ENCODE measurements at places on chromosomes 11 and 22.

- DNase-seq = no peak
These were observed 136.3 kb downstream of the PKNOX2 start for GRCh38 chr11:125300791-125301218.

DNA sequence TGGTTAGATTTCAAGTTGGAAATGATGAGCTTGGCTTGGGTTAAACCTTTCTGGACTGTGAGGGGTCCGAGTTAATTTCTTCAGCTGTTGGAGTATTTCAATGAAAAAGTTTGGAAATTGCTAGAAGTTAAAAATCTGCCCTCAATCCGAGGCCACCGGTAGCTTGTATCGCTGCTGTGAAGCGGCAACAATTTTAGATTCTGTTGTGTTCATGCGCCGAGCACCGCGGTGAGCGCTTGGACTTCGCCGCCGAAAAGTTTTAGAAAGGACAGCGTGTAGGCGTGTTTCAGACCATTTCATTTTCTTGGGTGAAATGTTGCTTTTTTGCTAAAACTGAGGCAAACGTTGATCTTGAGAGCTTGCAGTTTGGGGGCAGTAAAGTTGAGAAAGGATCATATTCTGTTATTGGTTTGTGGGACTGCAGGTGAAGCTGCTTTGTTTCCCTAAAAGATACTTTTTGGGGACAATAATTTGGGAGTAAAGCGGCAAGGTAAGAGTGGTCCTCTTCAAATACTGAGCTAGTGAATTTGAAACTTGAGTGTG, 928 bp downstream of the FBXO7 start:
- peak; percentile 30 for DNase-seq

DNA sequence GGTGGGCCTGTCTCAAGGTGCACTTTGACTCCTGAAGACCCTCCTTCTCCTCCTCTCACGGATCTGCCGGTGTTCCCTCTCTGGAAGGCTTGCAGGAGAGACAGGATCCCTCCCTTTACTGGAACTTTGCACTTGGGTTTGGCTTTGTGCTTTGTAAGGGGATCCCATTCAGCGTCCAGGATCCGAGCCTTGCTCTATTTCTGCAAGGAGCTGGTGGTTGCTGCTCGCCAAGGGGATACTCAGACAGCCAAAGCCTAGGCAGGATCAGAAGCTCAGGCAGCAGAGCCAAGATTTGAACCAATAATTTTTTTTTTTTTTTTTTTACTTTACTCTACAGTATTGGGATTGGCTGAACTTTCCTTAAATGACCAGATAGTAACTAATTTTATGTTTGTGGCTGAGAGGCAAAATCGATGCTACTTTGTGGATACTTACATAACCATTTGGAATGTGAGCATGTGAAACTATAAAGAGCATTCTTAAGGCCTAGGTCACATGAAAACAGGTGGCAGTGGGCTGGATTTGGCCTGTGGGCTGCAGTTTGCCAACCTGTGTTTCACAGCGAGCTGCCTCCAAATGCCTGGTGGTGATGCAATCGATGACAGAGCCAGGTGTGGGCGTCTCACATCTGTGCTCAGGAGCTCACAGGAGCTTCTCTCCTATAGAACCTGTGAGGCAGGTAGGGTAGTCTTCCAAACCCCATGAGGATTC, 25.2 kb downstream of the BCR start:
- no peak for DNase-seq

DNA sequence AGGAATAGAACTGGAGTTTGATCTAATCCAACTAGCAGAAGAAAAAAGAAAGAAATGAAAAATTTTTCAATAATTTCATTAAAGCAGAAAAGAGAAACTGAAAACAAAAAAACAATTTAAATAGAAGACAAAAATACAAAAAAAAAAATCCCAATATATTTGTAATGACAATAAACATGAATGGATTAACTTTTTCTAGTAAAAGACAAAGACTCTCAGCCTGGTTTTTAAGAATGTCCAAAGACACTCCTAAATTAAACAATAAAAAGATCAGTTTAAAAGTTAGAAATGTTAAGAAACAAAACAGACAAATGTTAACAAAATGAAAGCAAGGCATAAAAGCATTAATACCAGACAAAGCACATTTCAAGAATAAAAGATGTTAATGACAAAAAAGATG, 50.3 kb upstream of the ME3 start:
- DNase-seq = no peak

GRCh38 chr11:117826190-117826570, 1.6 kb upstream of the FXYD2 start:
- no peak for DNase-seq

DNA sequence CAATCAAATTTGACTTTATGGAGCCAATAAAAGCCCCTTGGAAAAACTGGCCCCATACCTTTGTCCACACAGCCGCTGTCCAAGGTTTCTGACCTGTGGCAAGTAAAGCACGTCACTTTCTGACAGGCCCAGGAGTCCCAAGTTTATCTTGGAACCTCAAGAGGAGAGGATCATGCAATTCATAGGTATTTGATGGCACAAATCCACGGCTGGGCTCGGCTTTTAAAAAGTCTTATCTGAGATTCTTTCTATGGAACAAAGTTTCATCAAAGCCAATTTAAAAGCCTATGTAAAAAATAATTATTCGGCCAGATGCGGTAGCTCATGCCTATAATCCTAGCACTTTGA, 13.6 kb downstream of the TMEM138 start:
- DNase-seq = no peak

DNA sequence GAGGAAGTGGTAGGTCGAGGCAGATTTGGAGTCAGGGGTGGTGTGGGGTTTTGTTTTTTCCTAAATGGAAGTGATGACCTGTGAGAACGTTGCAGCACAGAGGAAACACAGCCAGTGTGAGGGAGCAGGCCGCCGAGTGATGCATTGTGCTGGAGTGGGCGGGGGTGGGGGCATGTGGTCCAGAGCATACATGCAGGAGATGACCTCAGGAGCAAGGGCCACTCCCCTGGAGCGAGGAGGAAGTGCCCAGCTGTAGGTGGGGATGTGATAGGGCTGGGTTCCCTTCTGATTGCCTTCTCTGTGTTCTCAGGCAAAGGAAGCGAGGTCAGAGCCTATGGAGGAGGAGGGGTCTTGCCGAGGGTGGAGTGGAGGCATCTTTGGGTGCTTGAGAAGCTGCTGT, 81.4 kb downstream of the PPP6R3 start:
- DNase-seq = no peak

- DNase-seq = no peak
These were observed 440 bp upstream of the TIMP3 start for GRCh38 chr22:32800994-32801536.

DNA sequence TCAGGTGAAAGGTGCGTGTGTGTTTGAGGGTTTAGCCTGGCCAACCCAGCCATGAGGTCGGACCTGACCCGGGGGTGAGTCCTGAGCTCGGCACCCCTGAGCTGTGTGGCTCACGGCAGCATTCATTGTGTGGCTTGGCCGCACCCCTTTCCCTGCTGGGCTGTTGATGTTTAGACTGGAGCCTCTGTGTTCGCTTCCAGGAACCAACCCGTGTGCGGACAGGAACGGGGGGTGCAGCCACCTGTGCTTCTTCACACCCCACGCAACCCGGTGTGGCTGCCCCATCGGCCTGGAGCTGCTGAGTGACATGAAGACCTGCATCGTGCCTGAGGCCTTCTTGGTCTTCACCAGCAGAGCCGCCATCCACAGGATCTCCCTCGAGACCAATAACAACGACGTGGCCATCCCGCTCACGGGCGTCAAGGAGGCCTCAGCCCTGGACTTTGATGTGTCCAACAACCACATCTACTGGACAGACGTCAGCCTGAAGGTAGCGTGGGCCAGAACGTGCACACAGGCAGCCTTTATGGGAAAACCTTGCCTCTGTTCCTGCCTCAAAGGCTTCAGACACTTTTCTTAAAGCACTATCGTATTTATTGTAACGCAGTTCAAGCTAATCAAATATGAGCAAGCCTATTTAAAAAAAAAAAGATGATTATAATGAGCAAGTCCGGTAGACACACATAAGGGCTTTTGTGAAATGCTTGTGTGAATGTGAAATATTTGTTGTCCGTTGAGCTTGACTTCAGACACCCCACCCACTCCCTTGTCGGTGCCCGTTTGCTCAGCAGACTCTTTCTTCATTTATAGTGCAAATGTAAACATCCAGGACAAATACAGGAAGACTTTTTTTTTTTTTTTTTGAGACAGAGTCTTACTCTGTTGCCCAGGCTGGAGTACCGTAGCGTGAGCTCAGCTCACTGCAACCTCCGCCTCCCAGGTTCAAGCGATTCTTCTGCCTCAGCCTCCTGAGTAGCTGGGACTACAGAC, 53.9 kb upstream of the PPP6R3 start:
- no peak for DNase-seq

DNA sequence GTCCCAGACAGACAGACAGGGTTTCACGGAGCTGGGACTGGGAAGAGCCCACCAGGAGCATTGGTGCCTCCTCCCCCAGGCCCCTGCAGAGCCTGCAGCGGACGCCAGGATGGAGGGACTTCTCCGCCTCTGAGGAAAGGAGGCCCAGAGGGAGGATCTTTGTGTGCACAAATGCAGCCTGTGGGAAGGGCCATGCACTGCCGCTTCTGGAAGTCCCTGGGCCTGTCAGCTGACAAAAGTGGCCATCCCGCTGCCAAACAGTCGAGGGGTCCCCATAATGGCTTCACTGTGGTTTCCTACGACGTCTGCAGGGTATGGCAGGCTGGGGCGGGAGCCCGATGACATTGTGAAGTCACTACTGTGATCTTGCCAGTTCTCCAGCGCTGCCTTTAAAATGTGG, 73.8 kb downstream of the TP53I11 start:
- no peak for DNase-seq

DNA sequence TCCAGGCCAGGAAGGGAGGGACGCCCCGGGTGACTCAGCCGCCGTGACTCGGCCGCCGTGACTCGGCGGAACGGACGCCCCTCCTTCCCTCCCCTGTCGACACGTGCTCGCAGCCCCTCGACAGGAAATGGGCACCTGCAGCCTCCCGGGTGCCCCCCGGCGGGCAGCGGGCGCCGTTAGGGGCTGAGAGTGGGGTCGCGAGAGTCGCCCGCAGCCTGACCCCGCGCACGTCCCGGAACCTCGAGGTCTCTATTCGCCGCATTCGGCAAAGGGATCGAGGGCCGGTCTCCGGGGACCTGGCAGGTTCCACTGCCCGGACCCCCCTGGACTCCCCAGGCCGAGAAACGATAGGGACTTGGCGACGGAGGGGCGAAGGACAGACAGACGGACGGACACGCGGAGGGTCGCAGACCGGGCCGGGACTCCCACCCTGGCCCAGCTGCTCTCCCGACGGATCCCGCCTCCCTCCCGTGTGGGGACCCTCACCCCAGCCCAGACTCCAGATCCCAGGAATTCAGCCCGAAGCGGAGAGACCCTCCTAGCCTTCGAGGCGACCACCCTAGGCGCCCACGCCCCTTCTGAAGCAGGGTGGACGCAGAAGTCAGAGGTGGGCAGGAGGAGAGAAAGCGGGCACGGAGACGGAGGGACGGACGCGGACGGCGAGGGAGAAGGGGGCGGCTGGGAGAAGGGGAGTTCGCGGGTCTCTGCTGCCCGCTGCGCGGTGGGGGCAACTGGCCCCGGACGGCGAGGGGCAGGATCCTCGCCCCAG, 648 bp downstream of the FOSL1 start:
- no peak for DNase-seq

DNA sequence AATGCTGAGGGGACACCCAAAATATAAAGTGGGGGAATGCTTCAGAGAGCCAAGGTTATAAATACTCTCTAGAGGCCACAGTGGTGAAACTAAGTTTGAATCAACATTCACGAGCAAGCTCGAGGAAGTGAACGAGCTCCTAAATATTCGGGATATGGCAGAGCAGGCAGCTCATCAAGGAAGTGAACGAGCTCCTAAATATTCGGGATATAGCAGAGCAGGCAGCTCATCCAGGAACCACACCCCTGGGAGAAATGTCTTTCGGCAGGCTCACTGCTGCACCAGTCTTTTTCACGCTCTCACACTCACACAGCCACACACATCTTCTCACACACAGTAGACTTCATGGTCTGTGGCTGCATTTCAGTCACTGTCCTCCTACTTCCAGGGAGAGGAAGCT, 787.5 kb downstream of the OPCML start:
- no peak for DNase-seq

- no peak for DNase-seq
These were observed 29.7 kb downstream of the EFCAB6 start for GRCh38 chr22:43782448-43782847.

DNA sequence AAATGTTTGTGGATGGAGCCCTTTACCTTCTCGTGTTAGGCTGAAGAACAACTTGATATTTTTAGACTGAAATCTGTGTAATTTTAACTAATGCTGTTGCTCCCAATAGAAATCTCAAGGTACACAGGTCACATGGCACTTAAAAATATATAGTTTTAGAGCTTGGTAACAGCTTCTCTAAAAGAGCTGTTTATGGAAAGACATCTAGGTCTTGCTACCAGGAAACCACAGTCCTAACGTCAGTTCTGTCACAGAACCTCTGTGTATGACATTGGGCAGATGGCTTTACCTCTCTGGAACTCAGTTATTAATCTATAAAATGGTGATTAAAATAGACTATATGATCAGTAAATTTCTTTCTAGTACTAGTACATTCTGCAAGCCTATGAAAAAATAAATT, 35.4 kb downstream of the PAK1 start:
- DNase-seq = no peak

GRCh38 chr11:71180694-71181470, 71.5 kb downstream of the SHANK2 start:
- no peak for DNase-seq

DNA sequence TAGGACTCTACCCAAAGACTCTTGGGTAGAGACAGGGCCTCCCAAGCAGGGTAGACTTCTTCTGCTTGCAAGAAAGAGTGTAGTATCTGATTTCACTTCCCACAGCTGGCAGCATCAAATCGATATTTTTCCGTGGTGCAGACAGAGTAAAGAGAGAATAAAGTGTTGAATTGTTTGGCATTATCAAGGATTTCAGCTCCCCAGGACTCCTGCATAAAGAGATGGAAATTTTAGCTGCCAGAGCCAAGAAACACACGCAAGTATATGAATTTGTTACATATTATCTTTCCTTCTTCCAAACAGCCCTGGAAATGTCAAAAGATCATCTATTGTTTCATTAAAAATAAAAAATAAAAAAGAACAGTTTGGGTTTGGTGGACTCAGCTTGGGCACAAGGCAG, 136.8 kb downstream of the PKNOX2 start:
- DNase-seq = no peak

DNA sequence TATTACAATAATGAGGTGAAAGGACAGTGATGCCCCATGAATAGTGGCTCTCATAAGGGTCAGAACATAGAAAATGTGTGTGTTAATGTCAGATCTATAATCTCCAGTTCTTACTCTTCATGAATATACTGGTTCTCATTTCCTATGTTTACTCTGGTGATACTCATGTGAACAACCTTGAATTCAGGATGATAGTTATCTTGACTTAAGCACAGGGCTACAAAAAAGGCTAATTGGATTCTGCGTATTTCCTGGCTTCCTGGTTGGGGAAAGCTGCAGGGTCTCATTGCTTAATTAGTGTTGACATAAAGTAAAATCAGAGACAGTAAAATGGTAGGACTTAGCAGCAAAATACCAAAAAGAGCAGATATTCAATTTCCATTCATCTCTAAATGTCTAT, 1316.8 kb upstream of the RAG2 start:
- no peak for DNase-seq

GRCh38 chr22:47797342-47797945, 1035.0 kb downstream of the TBC1D22A start:
- peak; percentile 12 for DNase-seq

GRCh38 chr11:110501428-110501827, 71.7 kb downstream of the FDX1 start:
- DNase-seq = no peak
